ENCODE measurements at places on chromosomes 2 and 18.
A peak's percentile ranks its signal among the peaks of the same experiment; 100 is the strongest.

DNA sequence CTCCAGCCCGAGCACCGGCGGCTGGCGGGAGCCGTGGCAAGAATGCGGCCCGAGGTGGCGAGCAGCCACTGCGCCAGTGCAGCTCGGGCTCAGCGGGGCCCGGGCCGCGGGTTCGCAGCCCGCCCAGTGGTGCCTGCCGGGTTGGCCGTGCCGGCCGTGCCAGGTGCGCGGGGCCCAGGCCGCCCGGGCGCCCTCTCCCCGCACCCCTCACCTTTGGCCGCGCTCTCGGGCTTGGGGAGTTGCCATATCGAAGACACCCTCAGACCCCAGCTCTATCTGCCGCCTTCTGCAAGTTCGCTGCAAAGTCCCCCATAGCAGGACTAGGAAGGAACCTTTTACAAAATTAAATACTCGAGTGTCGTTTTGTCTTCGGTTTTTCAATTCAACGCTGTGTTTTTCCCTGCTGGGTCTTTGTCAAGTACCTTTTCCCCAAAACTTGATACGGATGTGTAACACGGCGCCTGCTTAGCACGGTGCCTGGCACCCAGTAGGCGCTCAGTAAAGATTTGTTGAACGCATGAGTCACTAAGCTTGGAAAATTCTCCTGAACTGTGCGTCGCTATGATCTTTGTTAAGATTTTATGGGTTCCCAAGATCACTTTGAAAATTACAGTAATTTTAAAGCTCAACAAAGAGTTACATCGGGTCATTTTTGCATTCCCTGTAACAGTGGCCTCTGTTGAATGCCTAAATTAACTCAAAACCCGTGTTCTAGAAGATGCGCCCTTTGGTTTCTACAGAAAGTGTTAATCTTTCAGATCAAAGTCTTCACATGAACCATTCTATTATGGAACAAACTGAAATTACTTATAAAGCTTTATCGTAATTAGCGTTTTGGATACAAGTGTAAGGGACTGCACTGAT is 750 bp downstream of the STRADB start:
- DNase-seq, result no peak

GRCh38 chr2:67015681-67016080 is 381.5 kb upstream of the ETAA1 start:
- no peak for DNase-seq

DNA sequence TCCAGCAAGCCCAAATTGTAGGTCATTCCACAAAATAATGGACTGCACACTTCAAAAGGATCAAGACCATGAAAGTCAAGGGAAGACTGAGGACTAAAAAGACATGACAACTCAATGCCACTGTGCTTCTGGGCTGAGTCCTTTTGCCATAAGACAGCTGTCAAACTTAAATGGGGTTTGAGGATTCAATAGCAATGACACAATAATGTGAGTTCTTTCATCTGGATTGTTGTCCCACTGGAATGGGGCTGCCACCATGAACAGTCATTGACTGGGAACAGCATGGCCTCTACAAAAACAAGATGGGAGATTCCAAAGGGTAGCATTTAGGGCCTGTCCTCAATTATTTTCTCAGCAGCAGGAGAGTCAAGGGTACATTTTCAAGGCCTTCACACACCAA is 118.5 kb downstream of the EN1 start:
- DNase-seq, result no peak

DNA sequence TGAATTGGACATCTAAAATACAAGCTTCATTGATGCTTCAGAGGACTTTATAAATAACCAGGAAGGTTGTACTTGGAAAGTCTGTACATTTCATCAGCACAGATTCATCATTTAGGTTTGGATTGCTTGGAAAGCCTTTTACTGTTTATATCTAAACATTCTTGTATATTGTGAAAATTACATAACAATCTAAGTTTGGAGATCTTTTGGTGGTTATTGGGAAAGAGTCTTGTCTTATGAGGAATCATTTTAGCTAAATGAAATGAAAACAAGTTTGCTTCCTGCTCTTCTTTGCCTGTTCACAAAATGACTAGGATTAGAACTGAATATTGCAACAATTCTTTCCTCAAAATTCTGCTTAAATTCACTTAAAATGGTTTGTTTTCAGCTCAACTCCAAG is 79.3 kb downstream of the ABI2 start:
- no peak for DNase-seq

DNA sequence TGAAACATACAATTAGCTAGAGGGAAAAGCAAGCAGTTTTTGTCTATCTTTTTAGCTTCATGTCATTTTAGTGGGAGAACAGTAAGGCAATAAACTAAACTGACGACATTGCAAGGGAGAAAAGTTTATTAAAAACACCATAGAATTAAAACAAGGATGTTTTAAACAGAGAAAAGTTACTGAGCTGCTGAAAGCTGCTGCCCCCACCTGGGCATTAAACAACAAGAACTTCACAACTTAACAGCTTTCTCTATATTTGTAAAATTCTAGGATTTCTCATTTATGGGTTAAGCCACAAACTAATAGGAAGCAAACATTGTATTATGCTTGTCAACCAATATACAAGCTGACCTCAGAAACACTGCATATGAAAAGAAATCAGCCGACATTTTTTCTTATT is 289.2 kb downstream of the ERBB4 start:
- DNase-seq, result no peak

DNA sequence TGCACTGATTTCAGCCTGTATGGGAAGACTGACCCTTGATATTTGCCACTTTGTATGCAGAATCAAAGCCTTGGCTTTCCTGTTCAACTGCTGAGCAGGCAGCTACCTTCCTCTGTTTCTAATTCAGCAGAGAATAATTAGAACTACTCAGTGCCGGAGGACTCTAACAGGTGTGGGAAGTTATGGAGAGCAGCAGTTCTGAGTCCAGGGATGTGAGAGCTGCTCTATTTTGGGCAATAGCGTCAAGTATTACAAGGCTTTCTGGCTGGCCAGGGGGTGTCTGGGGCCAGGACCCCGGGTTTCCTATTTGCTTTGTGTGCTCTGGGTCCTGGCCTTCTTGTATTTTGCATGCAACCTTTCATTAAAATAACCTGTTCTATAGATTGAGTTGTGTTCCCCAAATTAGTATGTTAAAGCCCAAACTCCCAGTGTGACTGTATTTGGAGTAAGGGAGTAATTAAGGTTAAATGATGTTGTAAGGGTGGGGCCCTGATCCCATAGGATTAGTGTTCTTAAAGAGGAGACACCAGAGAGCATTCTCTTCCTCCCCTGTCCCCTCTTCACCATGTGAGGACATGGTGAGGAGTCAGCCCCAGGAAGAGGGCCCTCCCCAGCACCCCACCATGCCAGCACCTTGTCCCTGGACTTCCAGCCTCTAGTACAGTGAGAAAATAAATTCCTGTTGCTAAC is 5.6 kb upstream of the NTSR2 start:
- DNase-seq, result no peak

DNA sequence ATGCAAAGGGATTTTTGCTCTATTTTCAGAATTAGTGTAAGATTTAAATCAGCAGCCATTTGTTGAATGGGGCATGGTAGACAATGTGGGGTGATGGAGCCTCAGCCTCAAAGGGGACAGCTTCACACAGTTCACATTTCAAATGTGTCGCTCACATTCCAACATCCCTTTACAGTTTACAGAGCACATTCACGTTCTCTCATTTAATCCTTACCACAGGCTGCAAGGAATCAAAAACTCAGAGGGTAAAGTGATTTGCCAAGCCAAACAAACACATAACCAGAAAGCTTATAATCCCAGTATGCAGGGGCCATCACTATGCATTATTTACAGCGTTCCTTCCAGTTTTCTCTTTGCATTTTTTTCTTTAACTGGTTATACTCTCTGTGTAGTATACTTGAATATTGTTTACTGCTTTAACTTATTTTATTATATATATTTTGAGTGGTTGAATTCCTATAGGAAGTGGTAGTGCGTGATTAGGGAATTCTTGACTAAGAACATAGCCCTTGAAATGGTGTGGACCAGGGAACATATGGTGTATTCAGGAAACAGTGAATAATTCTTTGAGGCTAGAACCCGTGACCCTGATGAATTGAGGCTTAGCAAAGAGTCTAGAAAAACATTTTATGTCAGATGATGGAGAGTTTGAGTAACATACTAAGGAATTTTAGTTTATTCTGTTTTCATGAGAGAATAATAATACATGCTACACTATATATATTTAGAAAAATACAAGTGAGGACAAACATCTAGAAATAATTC is 18.1 kb upstream of the TAF1B start:
- no peak for DNase-seq

- DNase-seq, result peak; percentile 81
Observed at GRCh38 chr2:159921752-159922404, 123.9 kb upstream of the CD302 start.

GRCh38 chr18:33560686-33561370 is 17.2 kb upstream of the ASXL3 start:
- DNase-seq, result no peak

GRCh38 chr2:215598376-215598975 is 162.6 kb upstream of the FN1 start:
- DNase-seq, result no peak

- peak; percentile 80 for DNase-seq
Observed at GRCh38 chr18:57077786-57078552, 68.9 kb upstream of the BOD1L2 start.

DNA sequence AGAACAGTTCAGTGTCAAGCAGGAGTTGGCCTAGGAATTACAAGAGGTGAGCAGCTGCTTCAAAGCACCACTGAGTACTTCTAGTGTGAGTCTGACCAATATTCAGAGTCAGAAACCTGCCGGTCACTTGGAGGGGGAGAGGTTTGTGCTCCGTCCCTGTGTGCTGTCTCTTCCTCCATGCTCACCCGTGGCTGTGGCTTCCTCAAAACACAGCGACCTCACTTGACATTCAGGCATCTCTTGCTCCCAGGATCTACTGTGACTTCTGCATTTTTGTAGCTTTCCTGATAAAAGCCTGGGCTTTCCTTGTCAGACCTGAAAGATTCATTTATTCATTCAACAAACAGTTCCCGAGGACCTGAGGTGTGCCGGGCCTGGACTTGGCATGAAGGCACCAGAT is 32.9 kb downstream of the TPRKB start:
- DNase-seq, result no peak

DNA sequence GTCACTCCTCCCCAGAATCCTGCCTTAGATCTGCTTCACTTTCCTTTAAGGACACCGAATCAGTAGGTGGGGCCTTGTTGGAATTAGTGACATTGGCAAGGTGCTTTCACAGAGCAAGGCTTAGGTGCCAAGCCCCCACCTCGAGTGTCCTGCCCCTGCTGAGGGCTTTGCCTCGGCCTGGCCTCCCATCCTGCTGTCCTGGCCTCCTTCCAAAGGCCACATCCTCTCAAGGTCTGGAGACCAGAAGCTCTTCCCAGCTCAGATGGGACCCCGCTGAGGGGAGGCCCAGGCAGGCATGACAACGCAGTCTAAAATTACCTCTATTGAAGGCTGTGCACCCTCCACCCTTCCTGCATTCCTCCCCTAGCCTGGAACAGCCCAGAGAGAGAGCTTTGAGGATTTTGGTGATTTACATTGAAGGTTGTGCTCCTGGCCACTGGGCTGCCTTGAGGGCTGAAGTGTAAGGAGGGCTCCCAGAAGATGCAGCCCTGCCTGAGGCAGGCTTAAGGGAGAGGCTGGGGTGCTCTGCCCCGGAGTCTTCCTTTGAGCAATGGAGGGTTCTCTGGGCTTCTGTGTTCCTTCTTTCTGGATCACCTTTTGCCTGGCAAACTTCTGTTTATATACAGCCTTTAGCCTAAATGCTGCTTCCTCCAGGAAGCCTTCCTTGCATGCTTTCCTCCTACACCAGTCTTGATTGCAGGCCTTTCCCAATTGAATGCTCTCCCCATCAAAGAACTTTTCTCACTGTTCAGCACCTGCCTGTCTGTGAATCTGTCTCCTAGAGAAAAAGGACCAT is 154.4 kb downstream of the DDX1 start:
- DNase-seq, result no peak

- DNase-seq, result no peak
Observed at GRCh38 chr2:215826838-215827441, 186.4 kb downstream of the MREG start.

- DNase-seq, result no peak
Observed at GRCh38 chr2:49982871-49983270, 828.6 kb upstream of the FSHR start.

DNA sequence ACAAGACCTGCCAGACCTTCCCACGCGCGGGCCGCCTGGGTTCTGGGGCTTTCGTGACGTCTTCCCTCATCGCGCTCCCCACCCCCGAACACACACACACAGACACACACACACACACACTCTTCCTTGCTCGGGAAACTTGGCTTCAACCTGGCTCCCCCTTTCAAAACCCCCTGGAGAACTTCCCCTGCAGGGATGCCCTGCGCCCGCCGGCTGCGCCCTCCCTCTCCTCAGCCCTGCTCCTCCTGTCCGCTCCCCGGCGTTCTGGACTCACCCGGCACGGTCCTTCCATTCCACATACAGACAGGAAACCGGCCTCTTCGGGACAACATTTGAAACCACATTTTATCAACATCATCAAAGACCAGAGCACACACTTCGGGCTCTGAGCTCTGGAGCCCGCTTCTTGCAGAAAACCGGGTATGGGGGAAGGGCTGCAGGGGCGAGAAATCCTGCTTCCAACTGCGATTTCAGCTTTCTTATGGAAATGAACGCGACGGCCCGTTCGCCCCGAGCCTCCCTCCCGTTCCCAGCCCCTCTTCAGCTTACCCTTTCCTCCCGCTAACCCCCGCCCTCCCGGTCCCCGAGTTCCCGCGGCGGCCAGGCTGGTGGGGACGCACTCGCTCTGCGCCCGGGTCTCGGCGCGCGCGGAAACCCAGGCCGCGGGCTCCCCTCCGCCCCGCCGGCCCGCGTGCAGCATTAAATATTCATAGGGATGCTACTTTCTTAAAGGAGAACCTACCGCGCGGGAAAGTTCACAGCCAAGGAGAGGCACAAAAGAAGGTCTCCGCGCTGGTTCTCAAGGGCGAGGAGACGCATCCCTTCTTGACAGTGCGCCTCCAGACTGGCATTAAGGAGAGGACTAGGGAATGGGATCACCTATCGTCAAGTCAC is 18.3 kb downstream of the POU3F3 start:
- no peak for DNase-seq

- DNase-seq, result no peak
Observed at GRCh38 chr18:377088-377487, 109.2 kb upstream of the THOC1 start.

DNA sequence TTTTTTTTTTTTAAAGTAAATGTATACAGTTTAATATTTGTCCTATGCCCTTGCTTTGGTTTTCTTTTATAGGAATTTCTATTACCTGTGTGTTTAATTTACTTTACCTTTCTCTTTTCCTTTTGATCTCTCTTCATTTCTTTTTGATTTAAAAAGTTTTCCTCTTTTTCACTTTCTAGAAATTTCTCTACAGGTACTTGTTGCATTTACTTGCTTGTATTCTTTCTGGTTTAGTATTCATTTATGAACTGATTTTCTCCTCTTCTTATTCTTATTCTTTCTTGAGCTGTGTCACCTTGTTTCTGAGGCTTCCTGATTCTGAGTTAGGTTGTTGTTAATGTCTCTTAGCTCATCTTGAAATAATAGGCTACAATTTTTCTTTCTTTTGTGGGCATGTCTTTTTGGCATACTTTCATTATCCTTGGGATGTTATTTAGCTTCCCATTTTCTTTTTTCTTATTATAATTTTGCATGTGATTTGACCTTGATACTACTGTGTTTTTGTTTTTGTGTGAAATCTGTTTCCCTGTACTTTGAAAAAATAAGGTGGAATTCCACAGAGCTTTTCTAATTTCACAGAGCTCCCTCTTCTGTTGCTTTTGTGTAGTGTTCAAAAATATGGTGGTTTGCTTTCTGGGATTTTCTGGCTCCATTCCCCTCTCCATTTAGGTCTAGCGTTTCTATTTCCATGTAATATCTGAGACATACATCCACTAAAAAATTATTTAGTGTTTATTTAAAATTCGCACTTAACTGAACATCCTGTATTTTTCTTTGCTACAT is 25.5 kb upstream of the ALMS1 start:
- no peak for DNase-seq

GRCh38 chr18:69127873-69128500 is 272.7 kb upstream of the DOK6 start:
- DNase-seq, result no peak

All from germinal center (tissue), 1 donor.